Cerebellar nuclear complex (tissue), 1 donor: ENCODE measurements at places on chromosomes 13 and 19.

DNA sequence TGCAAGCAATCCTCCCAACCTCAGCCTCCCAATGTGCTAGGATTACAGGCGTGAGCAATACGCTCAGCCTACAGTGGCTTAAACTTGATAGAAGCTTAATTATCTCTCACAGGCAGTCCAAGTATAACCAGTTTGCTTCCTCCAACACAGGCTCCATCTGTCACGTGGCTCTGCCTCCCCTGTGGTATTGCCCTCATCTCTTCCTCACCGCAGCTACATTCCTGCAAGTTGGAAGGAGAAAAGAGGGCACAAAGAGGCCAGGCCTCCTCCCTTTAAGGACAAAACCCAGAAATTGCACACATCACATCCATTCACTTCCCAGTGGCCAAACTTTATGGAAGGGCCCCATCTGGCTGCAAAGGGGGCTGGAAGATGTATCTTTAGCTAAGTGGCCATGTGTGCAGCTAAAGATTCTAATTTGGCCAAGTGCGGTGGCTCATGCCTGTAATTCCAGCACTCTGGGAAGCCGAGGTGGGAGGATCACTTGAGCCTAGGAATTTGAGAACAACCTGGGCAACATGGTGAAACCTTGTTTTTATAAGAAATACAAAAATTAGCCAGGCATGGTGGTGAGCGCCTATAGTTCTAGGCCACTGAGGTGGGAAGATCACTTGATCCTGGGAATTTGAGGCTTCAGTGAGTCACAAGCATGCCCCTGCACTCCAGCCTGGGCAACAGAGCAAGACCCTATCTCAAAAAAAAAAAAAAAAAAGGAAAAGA lies 3.1 kb upstream of the SDHAF1 start:
- DNase-seq: no peak

- no peak for DNase-seq
These were observed 140.9 kb downstream of the ZNF536 start for GRCh38 chr19:30513082-30513411.

DNA sequence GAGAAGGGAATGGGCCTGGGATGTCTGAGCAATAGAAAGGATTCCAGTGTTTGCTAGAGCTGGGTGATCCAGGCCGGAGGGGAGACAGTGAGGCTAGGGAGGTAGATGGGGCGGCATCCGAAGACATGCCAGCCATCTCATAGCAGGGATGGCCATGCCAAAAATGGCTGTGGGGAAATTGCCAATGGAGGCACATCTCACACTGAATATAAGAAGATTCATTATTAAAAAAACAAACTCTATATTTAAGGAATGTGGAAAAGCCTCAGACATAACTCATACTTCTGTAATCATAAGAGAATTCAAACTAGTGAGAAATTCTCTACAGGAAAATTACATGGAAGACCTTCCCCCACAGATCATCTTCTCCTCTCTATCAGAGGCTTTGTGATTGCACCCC lies 289.2 kb downstream of the FGF9 start:
- no peak for DNase-seq

DNA sequence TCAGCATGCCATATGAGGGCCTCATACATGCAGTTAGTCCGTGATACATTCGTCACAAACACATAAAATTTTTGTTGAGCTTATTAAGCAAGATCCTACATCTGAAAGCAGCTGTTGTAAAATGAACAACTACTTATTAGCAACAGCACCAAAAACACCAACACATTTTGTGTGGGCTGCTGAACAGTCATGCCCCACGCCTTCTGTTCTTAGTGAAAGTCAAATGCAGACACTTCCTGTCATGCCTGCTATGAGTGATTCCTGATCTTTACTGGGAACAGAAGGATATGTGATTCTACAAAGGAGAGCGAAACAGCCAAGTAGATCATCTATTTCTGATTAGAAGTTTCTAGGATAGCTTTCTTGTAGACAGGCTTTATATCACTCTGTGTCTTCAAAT lies 4.2 kb upstream of the B3GLCT start:
- DNase-seq: no peak
